ENCODE measurements at places on chromosomes 6 and 20. TPM values are rescaled to one million over a fixed set of nuclear protein-coding genes. Genes with fewer than 3 reads are reported as not detected.
A peak's percentile ranks its signal among the peaks of the same experiment; 100 is the strongest.

GRCh38 chr6:24356310-24356973, 1.4 kb downstream of the DCDC2 start:
- no peak for DNase-seq
- no peaks in the 10 kb centered on the region for H3K36me3 ChIP-seq
- peaks cover 26% of the 10 kb centered on the region for H3K27me3 ChIP-seq
- no peak overlapping the region for H3K4me3 ChIP-seq
- H3K27ac ChIP-seq, result no peak overlapping the region
- H3K4me1 ChIP-seq, result no peaks in the 10 kb centered on the region

Gene SUPT3H
- 9.3 TPM for polyA plus RNA-seq

GRCh38 chr20:35020108-35020928, 64.7 kb downstream of the MYH7B start:
- no peaks in the 10 kb centered on the region for H3K27me3 ChIP-seq
- H3K4me1 ChIP-seq, result peaks cover 17% of the 10 kb centered on the region
- DNase-seq, result no peak

Gene DYNLT2
- 0.51 TPM for polyA plus RNA-seq

- no peaks in the 10 kb centered on the region for H3K27me3 ChIP-seq
- H3K4me3 ChIP-seq, result no peak overlapping the region
- peaks cover 15% of the 10 kb centered on the region for H3K4me1 ChIP-seq
- peak overlapping the region; percentile 64 for H3K27ac ChIP-seq
- peak; percentile 29 for DNase-seq
- peaks cover 14% of the 10 kb centered on the region for H3K36me3 ChIP-seq
These were observed 24.7 kb downstream of the TBC1D7 start for GRCh38 chr6:13303668-13304017.

- no peaks in the 10 kb centered on the region for H3K36me3 ChIP-seq
- H3K27me3 ChIP-seq, result no peaks in the 10 kb centered on the region
- no peak for DNase-seq
- no peaks in the 10 kb centered on the region for H3K4me1 ChIP-seq
- no peak overlapping the region for H3K27ac ChIP-seq
These were observed 118.4 kb downstream of the JPH2 start for GRCh38 chr20:44068316-44069201.

GRCh38 chr6:124830506-124830905, 131.7 kb upstream of the RNF217 start:
- H3K4me1 ChIP-seq, result no peaks in the 10 kb centered on the region
- H3K27me3 ChIP-seq, result no peaks in the 10 kb centered on the region
- no peak overlapping the region for H3K4me3 ChIP-seq
- H3K36me3 ChIP-seq, result no peaks in the 10 kb centered on the region
- no peak for DNase-seq

GRCh38 chr20:17856837-17857605, 111.6 kb downstream of the SNX5 start:
- no peak overlapping the region for H3K27ac ChIP-seq
- no peak for DNase-seq
- H3K4me1 ChIP-seq, result no peaks in the 10 kb centered on the region
- H3K4me3 ChIP-seq, result no peak overlapping the region
- H3K36me3 ChIP-seq, result no peaks in the 10 kb centered on the region
- H3K27me3 ChIP-seq, result no peaks in the 10 kb centered on the region

DNA sequence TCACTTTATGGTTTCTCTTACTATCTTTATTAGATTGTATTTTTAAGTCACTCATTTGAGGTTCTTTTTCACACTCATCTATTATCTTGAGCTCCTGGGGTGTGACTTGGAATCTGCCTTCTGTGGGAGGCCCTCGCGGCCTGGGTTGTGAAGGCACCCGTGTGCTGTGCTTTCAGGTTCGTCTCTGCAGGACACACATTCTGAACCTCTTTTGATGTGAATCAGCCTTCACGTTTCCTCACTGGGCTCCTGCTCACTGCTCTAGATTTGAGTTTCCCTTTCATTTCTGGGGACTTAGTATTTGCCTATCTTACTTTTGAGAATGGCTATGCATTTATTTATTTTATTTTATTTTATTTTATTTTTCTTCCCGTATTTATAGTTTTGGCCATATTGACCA, 97.8 kb downstream of the PACRG start:
- H3K36me3 ChIP-seq, result no peaks in the 10 kb centered on the region
- no peak overlapping the region for H3K4me3 ChIP-seq
- no peak overlapping the region for H3K27ac ChIP-seq
- DNase-seq, result no peak
- H3K27me3 ChIP-seq, result no peaks in the 10 kb centered on the region
- no peaks in the 10 kb centered on the region for H3K4me1 ChIP-seq

DNA sequence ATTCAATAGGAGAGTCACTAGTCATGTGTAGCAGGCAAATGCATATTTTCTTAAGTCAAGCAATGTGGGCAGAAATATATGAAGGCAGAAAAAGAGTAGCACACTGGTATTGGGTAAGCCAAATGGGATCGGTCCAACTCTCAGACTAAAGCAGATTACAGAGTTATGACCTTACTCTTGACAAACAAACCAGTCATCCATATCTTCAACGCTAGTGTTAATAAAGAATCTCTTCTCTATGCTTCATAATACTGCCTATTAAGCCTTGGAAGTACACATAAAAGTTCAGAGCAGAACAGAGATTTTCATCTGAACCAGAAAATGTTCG, 320.2 kb upstream of the JARID2 start:
- H3K36me3 ChIP-seq, result no peaks in the 10 kb centered on the region
- H3K27ac ChIP-seq, result no peak overlapping the region
- peaks cover 19% of the 10 kb centered on the region for H3K4me1 ChIP-seq
- H3K27me3 ChIP-seq, result no peaks in the 10 kb centered on the region

DNA sequence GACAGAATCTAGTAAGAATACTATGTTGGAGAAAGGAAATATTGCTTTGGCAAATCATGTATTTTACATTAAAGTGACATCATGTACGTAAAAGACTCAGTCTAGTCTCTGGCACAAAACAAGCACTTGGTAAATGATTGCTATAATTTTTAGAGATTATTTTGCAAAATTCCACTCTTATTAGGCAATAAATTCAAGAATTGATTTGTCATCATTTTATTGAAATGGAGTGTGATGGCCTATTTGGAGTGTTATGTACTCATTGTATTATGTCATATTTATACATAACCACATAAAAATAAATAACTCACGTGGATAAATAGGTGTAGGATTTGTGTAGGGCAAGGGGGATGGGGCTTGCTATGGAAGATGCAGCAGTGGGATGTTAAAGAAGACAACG, 70.0 kb upstream of the FYN start:
- no peaks in the 10 kb centered on the region for H3K27me3 ChIP-seq
- H3K4me1 ChIP-seq, result peaks cover 7% of the 10 kb centered on the region
- H3K27ac ChIP-seq, result no peak overlapping the region
- DNase-seq, result no peak
- no peak overlapping the region for H3K4me3 ChIP-seq

Gene SNAI1
- 15.7 TPM for polyA plus RNA-seq

- no peaks in the 10 kb centered on the region for H3K36me3 ChIP-seq
- no peak for DNase-seq
- H3K27me3 ChIP-seq, result no peaks in the 10 kb centered on the region
- no peak overlapping the region for H3K4me3 ChIP-seq
- no peak overlapping the region for H3K27ac ChIP-seq
These were observed 21.3 kb downstream of the SPATA2 start for GRCh38 chr20:49894073-49894470.

DNA sequence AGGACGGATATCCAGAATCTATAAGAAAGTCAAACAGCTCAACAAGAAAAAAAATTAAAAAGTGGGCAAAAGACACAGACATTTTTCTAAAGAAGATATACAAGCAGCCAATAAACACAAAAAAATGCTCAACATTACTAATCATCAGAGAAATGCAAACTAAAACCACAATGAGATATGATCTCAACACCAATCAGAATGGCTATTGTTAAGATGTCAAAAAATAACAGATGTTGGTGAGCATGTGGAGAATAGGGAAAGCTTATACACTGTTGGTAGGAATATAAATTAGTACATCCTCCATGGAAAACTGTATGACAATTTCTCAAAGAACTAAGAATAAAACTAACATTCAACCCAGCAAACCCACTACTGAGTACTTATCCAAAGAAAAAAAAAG, 23.3 kb upstream of the OSTM1 start:
- H3K4me3 ChIP-seq, result no peak overlapping the region
- peaks cover 22% of the 10 kb centered on the region for H3K27me3 ChIP-seq

DNA sequence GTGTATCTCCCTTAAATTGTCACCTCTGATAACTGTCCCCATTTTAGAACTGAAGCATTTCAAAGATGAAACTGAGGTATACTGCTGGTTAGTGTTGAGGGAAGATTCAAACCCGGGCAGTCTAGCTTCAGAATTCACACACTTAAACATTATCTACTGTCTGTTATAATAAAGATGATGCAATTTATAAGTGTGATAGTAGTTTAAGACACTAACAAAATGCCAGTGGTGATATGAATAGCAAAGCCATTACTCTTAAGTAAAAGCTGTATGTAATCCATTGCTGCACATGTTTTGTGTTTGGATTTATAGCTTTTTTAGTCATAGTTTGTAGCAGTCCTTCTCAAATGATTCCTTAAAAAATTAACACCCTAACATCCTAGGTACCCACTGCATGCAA, 19.8 kb downstream of the USP45 start:
- H3K27ac ChIP-seq, result no peak overlapping the region
- no peak overlapping the region for H3K4me3 ChIP-seq
- DNase-seq, result peak; percentile 23
- 0 out of 2 replicates have a peak, but pooled peaks cover 3% of the 10 kb centered on the region for H3K4me1 ChIP-seq
- no peaks in the 10 kb centered on the region for H3K27me3 ChIP-seq

Gene PHF20
- polyA plus RNA-seq, result 37.4 TPM

DNA sequence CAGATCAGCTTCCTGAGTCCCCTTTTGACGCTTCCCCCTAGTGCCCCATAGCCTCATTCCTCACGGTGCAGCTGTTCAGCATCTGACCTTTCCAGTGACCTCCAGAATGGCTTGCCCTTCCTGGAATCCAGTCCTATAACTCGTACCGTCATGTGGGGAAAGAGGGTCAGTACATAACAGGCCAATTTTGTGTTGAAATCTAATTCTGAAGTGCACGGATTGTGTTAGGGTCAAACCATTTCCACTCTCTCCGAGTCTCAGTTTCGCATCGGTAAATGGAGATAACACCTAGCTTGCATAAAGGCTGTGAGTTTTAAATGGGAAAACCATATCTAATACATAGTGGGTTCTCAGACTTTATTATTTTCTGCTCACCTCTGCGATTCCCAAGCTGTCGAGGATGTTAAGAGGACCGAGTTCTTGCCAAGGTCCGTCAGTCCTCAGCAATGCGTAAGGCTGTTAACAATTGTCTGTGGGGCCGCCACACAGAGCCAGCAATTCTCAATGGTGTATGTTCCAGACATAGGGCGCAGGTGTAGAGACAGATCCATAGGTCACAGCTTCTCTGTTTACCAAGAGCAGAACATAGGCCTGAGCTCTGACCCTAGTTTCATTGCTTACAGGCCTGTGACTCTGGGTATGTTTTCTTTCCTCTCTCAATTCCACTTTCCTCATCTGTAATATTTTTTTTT, 45.5 kb upstream of the CCR6 start:
- H3K4me1 ChIP-seq, result no peaks in the 10 kb centered on the region
- no peak for DNase-seq
- H3K36me3 ChIP-seq, result no peaks in the 10 kb centered on the region
- no peak overlapping the region for H3K4me3 ChIP-seq
- no peaks in the 10 kb centered on the region for H3K27me3 ChIP-seq

Gene ADTRP
- polyA plus RNA-seq, result 2.6 TPM

DNA sequence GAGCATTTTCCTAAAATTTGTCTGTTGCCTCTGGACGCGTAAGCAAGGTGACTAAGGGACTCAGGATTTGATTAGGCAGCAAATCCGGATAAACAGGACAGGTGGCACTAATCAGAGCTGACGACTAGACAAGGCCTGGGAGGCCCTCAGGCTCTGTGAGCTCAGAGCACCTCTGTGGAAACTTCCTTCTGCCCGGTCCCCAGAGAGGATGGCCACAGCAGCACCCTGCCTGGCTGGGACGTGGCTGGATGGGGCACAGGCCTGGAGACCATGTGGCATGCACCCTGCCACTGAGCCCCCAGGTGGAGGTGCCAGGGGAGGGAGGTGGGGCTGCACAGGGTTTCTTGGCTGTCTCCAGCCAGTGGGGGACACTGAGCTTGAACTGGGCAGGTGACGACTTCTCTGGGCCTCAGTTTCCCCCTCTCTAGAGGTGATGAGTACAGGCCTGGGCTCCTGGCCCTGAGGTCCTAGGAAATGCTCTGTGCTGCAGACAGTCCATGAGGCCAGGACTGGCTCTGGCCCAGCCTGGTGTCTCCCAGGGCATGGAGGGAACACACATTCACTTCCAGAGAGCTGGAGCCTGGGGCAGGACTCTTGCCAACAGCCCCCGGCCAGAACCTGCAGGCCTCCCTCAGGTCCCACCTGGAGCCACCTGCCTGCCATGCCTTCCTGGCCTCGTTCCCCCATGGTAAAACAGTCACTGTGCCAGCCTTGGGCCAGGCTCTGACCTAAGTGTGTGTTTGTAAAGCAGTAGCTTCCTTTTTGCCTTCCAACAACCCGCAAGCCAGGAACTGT, 39.6 kb upstream of the STX16 start:
- no peaks in the 10 kb centered on the region for H3K27me3 ChIP-seq
- H3K4me1 ChIP-seq, result no peaks in the 10 kb centered on the region
- no peak overlapping the region for H3K4me3 ChIP-seq
- no peaks in the 10 kb centered on the region for H3K36me3 ChIP-seq
- no peak for DNase-seq
- no peak overlapping the region for H3K27ac ChIP-seq

Gene HAO1
- not detected for polyA plus RNA-seq

Gene WFDC12
- not detected for polyA plus RNA-seq

- peak; percentile 74 for DNase-seq
- no peaks in the 10 kb centered on the region for H3K4me1 ChIP-seq
- no peaks in the 10 kb centered on the region for H3K36me3 ChIP-seq
- H3K27me3 ChIP-seq, result no peaks in the 10 kb centered on the region
- H3K4me3 ChIP-seq, result no peak overlapping the region
These were observed 9.3 kb upstream of the RBM38 start for GRCh38 chr20:57381596-57382503.

- no peaks in the 10 kb centered on the region for H3K4me1 ChIP-seq
- no peak overlapping the region for H3K27ac ChIP-seq
- H3K27me3 ChIP-seq, result no peaks in the 10 kb centered on the region
- no peak overlapping the region for H3K4me3 ChIP-seq
- DNase-seq, result no peak
These were observed 1239.3 kb upstream of the MAP3K7 start for GRCh38 chr6:91826128-91826527.

Gene PTPRK
- polyA plus RNA-seq, result 24.6 TPM

Gene TNXB
- polyA plus RNA-seq, result 5.2 TPM

Gene RWDD1
- polyA plus RNA-seq, result 112 TPM

Gene AAR2
- polyA plus RNA-seq, result 36.9 TPM

- no peaks in the 10 kb centered on the region for H3K4me1 ChIP-seq
- DNase-seq, result peak; percentile 56
- H3K27me3 ChIP-seq, result no peaks in the 10 kb centered on the region
- no peaks in the 10 kb centered on the region for H3K36me3 ChIP-seq
- H3K4me3 ChIP-seq, result no peak overlapping the region
These were observed 41.6 kb downstream of the MRAP2 start for GRCh38 chr6:84074988-84075781.

DNA sequence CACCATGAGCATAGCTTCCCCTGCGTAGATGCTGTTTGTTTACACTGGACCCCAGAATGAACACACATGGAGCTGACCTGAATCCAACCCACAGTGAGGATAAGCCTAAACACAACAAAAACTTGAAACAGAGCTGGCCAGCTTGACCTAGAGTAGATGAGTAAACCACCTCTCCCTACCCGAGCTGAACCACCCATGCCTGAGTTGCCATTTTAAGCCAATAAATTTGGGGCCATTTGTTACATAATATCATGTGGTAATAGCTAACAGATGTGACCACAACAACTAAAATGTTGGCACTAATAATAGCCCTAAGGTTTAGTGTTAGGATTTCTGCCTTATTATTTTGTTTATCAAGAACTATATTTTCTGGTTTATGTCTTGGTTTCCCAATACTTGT, 103.2 kb upstream of the GRIK2 start:
- H3K27ac ChIP-seq, result no peak overlapping the region
- H3K27me3 ChIP-seq, result no peaks in the 10 kb centered on the region
- peak; percentile 9 for DNase-seq
- no peak overlapping the region for H3K4me3 ChIP-seq
